Mucosa of gallbladder (tissue), 1 donor: ENCODE measurements at places on chromosomes 5 and 9.

- no peak for DNase-seq
Observed at GRCh38 chr5:149901511-149901910, 43.1 kb downstream of the PDE6A start.

GRCh38 chr5:139767960-139768359 lies 27.6 kb upstream of the PSD2 start:
- DNase-seq: no peak

DNA sequence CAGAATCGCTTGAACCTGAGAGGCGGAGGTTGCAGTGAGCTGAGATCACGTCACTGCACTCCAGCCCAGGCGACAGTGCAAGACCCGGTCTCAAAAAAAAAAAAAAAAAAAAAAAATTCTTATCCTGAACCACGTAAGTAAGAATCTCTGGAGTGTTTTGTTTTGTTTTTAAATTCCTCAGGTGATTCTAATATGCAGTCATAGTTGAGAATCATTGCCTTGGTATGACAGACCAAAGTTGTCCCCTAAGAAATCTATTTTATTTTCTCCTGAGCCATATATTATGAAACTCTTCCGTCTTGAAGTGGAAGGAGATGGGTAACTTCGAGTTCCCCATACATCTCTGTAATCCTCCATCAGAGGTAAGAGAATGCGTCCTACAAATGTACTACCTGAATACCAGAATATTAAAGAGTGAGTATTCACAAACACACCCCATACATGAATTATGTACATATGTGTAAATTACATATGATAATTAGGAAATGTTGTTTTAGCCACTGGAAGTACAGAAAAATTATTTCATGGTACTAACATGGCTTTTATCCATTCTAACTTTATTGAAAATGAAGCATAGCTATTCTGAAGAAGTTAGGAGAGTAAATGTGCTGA lies 26.7 kb upstream of the SVEP1 start:
- DNase-seq: no peak

GRCh38 chr5:92864591-92864990 lies 716.4 kb downstream of the NR2F1-AS1 start:
- DNase-seq: no peak

DNA sequence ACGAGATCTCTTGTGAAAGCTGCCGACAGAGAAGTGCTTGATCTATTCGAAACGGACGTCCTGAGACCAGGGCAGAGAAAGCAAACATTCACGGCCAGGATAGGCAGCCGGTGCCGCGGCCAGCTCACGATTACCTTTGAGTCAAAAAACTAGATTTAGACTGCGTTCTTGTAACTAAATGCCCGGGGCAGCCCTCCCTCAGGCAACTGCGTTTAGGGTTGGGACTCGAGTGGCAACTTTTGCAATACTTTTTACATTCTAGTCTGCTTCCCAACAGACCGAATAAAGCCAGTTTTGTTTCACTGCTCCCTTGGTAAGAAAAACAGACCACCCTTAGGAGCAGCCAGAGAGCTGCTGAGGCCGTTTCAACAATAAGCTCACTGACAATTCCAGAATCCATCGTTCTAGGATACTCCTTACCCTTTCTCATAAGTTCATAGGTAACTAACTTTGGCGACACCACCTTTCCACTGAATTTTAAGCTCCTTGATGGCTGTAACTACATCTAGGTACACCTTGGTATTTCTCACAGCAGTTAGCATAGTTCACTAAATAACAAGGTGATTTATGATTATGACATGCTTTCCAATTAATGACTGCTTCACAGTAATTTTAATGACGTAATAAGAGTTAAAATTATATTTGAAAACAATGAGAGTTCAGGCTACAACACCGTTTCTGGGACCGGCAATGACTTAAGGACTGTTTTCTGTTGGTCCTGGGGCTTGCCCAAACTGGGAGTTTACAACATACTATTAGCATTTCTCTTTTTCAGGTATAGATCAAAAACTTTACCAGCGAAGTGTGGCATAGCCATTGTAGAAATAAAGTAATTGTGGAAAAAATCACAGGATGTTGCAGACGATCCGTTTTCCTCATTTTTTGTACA lies 899 bp upstream of the RAPGEF6 start:
- no peak for DNase-seq

GRCh38 chr5:175321927-175322532 lies 122.0 kb downstream of the DRD1 start:
- DNase-seq: peak; percentile 21

GRCh38 chr9:126508171-126508591 lies 105.5 kb upstream of the LMX1B start:
- DNase-seq: no peak

DNA sequence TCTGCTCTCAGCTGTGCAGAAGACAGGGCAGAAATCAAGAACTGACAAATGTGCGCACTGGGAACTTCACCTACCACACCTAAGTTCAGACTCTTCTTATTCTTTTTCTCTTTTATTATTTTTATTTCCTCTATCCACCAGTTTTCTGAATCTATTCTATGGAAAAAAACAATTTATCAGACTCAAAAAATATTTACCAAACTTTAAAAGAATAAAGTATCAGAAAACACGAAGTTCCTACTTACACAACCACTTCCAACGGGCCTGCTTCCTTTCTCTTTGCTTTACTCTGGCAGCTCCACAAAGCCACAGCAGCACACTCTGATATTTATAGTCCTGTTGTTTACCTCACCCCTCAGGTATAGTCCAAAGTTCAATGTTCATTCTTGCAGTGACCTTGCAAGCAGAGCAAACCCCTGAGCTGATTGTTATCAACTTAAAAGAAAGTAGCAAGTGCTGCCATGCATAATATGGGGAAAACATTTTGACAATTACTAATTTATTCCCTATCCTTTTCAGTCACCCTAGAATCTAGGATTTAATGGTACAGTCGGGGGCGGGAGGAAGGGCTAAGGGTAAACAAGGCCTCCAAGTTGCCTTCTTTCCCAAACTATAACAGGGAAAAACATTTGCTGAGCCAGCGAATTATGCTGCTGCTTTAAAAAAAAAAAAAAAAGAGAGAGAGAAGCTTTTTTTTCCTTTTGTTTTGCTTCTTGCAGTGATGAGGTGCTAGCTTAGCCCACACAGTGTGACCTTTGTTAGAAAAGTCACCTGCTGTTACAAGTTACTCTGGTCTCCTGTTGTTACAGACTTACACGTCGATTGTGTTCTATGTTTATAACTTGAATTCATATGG lies at the start of gene SELENOP:
Gene SELENOP (minus strand): TSS at position 302 of the 856 bp plus-strand sequence. CDS start 3,539 bp downstream, outside the sequence.
- DNase-seq: peak; percentile 87

- no peak for DNase-seq
Observed at GRCh38 chr5:89399548-89399947, 516.6 kb upstream of the MEF2C start.

GRCh38 chr5:76736679-76737556 lies 21.0 kb downstream of the F2R start:
- no peak for DNase-seq

GRCh38 chr9:68457803-68458202 lies 82.9 kb downstream of the TMEM252 start:
- DNase-seq: no peak

GRCh38 chr5:2553611-2554010 lies 197.9 kb downstream of the IRX2 start:
- DNase-seq: no peak

DNA sequence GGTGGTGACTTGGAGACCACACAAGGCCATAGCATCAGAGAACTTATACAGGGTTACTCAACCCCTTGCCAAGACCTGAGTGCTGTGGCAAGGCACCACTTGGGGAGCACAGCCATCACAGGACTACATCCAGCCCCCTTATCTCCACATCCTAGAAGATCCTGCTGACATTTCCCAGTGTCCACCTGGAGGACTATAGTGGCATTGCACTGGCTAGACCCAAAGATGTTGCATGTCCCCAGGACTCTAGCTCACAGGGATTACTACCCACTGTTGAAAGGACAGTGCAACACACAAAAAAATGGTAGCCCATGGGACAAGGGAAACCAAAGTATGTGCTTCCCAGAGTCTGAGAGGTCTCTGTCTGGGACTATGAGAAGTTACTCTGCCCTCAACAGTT lies 411.1 kb upstream of the NUDT12 start:
- DNase-seq: no peak

- DNase-seq: no peak
Observed at GRCh38 chr9:108889649-108890067, 27.6 kb downstream of the ACTL7A start.

GRCh38 chr5:1208743-1209488 lies 7.5 kb downstream of the SLC6A19 start:
- DNase-seq: no peak

- no peak for DNase-seq
Observed at GRCh38 chr9:126692041-126692758, 78.5 kb downstream of the LMX1B start.

- no peak for DNase-seq
Observed at GRCh38 chr5:122301016-122301415, 11.0 kb upstream of the SNCAIP start.

DNA sequence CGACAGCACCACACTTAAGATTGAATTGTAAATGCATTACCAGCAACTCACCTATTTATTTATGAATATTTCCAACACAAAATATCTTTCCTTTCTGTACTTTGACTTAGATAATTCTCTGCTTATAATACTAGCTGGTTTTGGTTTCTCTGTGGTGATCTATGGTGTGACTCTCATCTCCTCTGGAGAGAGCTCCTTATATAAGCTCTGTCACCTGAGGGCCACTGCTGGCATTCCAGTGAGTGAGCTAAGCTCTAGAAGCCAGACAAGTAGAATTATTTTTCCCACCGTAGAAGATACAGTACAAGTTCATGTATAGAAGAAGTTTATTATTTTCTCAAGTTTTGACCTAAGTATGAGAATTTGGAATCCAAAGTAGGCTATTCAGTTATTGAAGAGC lies 111.5 kb downstream of the CDC42SE2 start:
- no peak for DNase-seq

DNA sequence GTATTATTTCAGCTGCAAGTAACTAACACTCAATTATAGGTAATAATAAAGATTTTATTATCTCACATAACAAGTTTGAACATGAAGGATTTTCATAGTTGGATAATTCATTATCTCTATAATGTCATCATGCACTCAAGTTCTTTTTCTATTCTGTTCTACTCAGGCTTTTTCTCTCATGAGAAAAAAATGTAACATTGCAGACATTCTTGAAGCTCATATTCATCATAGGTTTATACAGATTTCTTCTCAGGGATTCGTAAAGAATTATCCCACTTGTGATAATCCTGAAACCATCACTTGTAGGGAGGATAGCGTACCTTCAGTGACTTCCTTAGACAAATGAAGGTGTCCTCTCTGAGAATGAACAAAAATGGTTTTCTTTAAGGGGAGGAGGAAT lies 150.3 kb downstream of the XRCC4 start:
- no peak for DNase-seq

DNA sequence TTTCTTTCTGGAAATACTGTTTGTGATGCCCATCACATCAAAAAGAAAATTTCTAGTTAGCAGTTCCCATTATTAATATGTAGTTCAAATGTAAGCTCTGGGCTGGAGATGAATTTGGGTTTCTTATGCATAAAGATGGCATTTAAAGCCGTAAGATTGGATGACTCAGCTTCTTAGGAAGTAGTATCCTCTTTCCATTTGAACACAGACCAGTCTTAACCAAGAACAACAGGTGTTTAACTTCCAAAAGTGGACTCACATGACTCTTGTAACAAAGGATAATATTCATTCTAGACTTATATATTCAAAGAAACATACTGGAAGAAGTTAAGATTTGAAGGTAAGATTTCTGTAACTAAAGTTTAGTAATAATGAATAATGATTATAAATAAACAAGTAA lies 330.5 kb downstream of the TLR4 start:
- no peak for DNase-seq

- no peak for DNase-seq
Observed at GRCh38 chr5:1507961-1508658, 15.7 kb downstream of the LPCAT1 start.

GRCh38 chr9:114150608-114151007 lies 4.7 kb upstream of the COL27A1 start:
- no peak for DNase-seq
